DMS79 treated with DMSO at 0.1 percent for 48 hours (cell line): ENCODE measurements at places on chromosomes 16 and 17.

DNA sequence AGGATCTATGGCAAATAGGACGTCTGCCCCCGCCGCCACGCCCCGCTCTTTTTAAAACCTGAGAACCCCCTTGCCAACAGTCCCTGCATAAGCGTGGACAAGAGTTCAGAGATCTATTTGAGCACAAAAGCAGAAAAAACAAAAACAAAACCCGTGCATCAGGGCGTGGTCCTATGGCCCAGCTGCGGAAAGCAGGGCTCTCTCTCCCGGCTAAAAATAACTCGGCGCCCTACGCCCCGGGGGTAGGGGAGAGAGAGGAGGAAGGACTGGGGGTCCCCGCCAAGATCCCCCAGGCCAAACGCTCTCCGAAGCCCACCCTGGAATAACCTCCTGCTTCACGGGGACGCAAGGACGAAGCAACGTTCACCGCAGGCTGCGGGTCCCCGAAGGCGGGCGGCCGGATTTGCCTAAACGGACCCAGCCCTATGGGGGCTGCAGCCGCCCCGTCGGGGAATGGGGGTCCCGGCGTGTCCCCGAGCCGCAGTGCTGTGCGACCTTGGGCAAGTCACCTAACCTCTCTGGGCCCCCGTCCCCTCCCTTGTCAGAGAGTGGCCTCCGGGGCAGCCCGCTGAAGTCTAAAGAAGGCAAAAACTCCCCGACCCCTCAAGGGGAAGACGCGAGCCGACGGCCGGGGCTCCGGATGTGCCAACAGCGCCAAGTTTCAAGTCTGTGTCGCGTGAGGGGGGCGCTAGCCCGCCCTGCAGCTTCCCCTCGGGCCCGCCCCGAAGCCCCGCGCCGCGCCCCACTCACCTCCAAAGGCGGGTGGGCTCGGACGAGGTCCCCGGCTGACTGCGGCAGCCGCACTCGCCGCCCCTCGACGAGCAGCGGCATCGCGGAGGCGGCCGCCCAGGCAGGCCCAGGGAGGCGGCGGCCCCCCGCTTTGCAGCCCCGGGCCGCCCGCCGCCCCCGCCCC is 477 bp downstream of the NTAN1 start:
- DNase-seq = no peak

DNA sequence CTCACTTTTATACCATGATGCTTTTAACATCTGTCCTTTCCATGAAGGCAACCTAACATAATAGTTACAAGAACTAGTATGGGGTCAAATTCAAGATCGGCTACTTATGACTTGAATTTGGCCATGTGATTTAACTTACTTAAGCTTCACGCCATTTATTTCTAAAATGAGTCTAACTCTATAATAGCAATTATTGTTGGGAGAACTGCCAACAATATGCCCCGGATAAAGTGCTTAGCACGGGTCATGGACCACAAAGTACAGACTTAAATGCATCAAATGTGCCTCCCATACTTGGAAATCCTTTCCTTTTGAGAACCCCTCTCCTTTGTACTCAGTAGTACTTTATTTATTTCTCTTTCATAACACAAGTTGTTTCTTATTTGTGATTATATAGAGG is 1603.6 kb upstream of the GOT2 start:
- peak; percentile 1 for DNase-seq

- DNase-seq = peak; percentile 59
Measured at GRCh38 chr16:72927199-72928089, 120.5 kb downstream of the ZFHX3 start.

DNA sequence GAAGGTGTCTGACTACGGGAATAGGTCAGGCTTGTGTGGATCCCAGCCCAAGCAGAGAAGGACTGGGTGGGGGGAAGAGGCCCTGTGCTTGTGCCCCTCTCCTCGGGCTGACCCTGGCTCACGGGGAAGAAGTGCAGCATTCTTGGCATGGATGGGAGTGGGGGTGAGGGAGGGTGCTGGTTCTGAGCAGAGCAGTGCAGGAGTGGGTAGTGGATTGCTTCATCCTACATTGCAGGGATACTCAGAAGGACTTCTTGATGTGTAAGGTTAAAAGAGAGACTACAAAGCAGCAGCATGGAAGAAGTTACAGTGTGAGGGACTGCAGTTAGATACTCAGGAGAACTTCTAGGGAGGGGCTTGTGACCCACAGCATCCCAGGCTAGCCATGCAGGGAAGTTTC is 2.1 kb downstream of the ARHGAP23 start:
- DNase-seq = no peak

DNA sequence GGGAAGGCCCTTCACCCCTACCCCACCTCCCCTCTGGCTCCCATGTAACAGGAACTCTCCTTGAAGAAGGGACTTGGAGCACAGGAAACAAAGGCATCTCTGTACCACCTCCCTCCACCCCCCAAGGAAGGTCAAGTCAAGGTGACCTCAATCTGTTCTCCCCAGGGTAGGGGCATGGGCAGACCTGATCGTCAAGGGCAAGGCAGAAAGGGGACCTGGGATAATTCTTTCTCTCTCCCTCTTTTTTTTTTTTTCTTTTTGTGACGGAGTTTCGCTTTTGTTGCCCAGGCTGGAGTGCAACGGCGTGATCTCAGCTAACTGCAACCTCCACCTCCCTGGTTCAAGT is 4.3 kb upstream of the STAT5A start:
- no peak for DNase-seq

- DNase-seq = no peak
Measured at GRCh38 chr16:85901110-85901509, 2.1 kb downstream of the IRF8 start.

DNA sequence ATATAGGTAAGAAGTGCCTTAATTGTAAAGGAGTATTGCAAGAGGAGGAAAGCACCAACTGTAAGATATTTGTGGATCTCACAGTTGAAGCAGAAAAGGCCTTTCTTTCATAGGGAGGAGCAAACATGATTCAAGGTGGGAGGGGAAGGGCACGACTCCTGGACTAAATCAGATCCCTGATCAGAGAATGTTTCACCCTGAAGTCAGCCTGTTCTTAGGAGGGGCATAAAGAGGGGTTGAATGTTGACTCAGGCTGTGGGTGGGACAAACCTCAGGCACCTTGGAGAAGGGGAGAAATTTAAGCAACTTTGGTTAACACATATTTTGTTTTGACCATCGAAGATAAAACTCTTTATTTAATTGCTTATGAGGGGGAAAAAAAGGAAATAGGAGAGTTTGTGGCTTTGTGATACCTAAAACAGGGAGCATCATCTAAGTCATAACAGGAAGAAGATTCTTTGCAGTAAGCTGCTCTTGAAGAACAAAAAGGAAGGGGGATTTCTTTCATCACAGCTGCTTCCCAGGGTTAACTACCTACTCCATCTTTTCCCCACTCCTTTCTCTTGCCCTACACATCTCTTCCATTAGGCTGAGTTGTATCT is 158.6 kb upstream of the ZNF267 start:
- DNase-seq = no peak

DNA sequence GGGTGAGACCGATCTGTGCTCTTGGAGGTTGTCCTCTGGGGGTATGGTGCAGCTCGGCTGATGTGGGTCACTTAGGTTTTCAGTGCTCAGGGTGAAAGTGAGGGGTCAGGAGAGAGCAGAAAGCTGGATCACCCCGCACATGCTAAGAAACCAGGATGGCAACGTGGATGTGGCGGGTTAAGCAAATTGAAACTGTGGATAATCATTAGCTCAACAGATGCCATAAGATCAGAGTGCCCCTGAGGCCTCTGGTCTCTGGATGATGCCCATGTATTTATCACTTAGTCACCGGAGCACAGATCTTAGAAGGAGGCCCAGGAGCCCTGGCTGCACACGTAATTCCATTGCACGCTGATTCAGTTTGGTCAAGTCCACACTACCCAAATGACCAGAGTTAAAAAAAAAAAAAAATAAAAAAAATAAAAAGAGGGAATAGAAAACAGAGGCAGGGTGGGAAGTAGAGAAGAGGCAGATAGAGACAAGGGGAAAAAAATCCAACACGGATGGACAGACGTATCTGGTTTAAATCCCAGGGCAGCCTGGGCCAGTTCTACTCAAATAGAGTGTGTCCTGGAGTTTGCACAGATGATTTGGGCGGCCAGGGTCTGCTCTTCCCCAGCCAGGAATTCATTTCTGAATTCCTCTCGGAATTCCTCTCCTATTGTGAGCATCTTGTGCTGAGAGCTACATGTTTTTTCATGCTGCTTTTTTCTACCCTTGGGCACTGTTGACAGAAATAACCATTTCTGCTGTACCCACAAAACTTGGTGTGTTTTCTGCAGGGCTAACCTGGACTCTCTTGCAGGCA is 378.3 kb downstream of the CPPED1 start:
- DNase-seq = no peak

- DNase-seq = no peak
Measured at GRCh38 chr17:56983366-56983765, 5.4 kb downstream of the SCPEP1 start.

GRCh38 chr16:86653285-86654006 is 75.1 kb downstream of the FOXL1 start:
- no peak for DNase-seq

GRCh38 chr17:27977751-27978688 is 64.5 kb upstream of the NLK start:
- no peak for DNase-seq

- DNase-seq = no peak
Measured at GRCh38 chr16:66391726-66392670, 25.5 kb downstream of the CDH5 start.

- no peak for DNase-seq
Measured at GRCh38 chr17:10155371-10156076, 42.9 kb downstream of the GAS7 start.

DNA sequence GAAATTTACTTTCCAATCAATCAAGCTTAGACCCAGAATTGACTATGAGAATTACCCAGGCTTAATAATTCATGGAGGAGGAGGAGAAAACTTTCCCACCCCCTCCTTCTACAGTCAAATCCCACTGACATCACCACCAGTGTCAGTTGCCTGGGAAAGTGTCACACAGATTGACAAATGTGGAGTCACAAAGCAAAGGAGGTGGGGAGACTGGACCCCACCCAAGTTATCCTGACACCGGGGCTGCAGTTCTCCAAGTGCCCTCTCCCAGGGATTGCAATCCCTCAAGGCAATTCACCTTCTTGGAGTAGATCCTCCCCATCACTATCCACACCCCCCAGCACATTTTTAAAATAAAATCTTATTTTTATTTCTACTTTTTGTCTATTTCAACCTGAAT is 100.2 kb upstream of the CDH11 start:
- DNase-seq = no peak

GRCh38 chr17:31114956-31115555 is 20.3 kb downstream of the NF1 start:
- no peak for DNase-seq

GRCh38 chr17:33290253-33290652 is 2.8 kb downstream of the ASIC2 start:
- no peak for DNase-seq

- no peak for DNase-seq
Measured at GRCh38 chr17:59643159-59644140, 23.8 kb downstream of the CLTC start.

DNA sequence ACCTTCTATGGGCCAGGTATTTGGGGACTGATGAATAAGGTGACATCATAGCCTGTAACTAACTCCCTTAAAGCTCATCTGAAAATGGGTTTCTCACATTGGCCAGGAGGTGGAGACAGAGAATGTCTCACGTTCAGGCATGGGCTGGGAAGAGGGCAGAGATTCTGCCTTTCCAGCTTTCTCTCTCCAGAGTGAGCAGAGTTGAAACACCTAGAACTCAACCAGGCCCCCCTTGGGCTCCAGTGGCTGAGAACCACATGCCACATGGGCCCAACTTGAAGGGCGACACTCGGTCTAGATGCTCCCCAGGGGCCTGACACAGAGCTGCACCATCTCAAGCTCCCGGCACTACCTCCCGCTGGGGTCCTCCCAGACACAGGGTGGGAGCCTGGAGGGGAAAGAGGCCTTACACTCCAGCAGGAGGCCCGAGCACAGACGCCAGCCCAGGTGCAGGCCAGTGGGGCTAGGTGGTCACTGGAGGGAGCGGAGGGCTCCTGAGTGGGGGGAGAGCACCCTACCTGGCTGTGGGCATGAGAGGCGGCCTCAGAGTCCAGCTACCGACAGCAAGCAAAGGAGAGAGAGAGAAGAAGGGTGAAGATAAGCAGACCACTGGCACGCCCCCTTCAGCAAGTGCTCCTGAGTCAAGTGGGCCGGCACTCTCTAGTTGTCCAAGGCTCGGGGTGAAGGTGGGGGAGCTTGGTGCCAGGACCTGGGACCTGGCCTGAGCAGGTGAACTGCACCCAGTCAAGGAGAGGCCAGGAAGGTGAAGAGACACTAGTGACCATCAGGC is 55.9 kb downstream of the MYO18A start:
- DNase-seq = peak; percentile 53

GRCh38 chr16:26598998-26599784 is 467.5 kb upstream of the C16orf82 start:
- DNase-seq = no peak

- no peak for DNase-seq
Measured at GRCh38 chr17:74711058-74711824, 1.5 kb downstream of the CD300LF start.

DNA sequence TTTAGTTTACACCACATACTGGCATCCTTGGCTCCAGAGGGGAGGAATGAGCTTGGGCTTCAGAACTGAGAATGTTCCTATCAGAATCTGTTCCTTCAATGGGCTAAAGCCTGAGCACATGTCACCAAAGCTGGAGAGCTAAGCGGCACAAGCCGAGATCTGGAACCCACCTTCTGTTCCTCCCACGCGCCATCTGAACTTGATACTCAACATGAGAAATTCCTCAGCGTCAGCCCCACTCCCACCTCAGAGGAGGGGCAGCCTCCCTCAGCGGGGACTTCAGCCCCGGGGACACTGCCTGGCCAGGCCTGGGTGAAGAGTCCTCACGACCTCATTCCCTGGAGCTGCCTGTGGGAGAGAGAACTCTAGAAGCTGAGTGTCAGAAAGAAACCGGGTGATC is 22.8 kb upstream of the SLC47A1 start:
- DNase-seq = no peak

- DNase-seq = no peak
Measured at GRCh38 chr17:71071837-71072236, 902.5 kb downstream of the KCNJ2 start.

GRCh38 chr17:83053021-83053681 is 26.3 kb upstream of the METRNL start:
- peak; percentile 70 for DNase-seq

GRCh38 chr16:89133457-89134127 is 38.0 kb upstream of the CDH15 start:
- DNase-seq = no peak

DNA sequence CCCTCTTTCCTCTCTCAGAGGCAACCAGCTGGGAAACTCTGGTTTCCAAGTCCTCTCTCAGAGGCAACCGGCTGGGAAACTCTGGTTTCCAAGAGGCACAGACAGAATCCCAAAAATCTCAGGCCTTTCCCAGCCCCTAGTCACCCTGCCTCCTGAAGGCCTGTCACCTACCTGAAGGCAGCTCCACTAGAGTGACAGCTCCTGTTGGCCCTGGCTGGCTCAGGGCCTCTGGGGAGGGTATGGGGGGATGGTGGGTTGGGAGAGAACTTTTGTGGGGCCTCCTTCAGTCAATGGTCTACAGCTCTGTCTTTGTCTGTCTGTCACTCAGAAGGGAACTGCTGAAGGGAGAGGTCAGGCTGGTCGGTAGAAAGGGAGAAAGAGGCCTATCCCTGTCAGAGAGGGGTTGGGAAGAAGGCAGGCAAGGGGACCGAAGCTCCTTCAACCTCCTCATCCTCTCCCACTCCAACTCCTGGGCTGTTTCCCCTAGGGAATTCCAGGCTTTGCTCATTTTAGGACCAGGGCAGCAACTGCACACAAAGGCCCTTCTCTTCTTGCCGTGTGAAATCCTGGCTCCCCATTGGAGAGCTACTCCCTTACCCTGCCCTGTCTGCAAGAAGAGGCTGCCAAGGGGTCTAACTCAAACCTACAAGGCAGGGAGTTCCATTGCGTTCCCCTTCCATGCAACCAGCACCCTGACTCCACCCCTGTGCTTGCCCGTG is 23.6 kb downstream of the COPZ2 start:
- DNase-seq = no peak

- no peak for DNase-seq
Measured at GRCh38 chr16:86048221-86048620, 149.3 kb downstream of the IRF8 start.
